ENCODE measurements at places on chromosomes 2 and 18.

- DNase-seq: no peak
Measured at GRCh38 chr18:55227771-55228170, 268.5 kb upstream of the CCDC68 start.

GRCh38 chr2:138928374-138929021, 148.3 kb upstream of the NXPH2 start:
- no peak for DNase-seq

- DNase-seq: peak; percentile 5
Measured at GRCh38 chr2:109646961-109647360, 32.8 kb downstream of the SOWAHC start.

- no peak for DNase-seq
Measured at GRCh38 chr2:232872826-232873225, 2.8 kb downstream of the SNORC start.

GRCh38 chr18:56910237-56910636, 236.7 kb upstream of the BOD1L2 start:
- DNase-seq: no peak

GRCh38 chr2:223870840-223871611, 33.6 kb upstream of the AP1S3 start:
- DNase-seq: peak; percentile 80

GRCh38 chr2:160075171-160075570, 12.8 kb upstream of the PLA2R1 start:
- peak; percentile 97 for DNase-seq

DNA sequence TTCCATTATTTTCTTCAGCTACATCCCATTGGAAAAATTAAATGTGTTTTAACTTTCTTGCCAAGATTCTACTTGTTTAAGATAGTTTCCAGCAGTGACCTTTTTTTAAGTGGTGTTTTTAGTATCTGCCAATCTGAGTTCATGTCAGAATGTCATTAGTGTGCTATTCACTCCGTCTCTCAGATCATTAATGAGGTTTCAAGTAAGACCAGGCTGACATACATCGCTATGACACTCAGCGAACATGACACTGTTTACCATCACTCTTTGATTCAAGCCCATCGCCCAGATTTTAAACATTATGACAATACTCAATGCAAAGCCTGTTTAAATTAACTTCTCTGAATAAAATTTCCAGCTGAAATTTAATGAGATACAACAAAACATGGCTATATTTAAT, 272.0 kb upstream of the KYNU start:
- DNase-seq: no peak

GRCh38 chr2:96662360-96662759, 19.8 kb downstream of the FER1L5 start:
- DNase-seq: no peak

DNA sequence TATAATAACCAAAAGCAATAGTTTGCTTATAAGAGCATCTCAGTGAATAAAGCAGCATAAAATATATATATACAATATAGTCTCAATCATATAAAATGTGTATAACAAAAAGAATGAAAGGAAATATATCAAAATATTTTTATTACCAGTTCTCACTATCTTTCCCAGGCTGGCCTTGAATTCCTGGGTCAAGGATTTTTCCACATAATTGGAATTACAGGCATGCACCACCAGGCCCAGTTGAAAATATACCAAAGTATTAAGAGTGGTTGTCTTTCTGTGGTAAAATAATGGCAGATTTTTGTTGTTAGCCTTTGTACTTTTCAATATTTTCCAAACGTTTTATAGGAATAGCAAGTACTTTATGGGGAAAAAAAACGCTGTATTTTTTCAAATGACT, 8.6 kb upstream of the TLK1 start:
- DNase-seq: no peak

GRCh38 chr2:37985333-37985732, 60.2 kb downstream of the RMDN2 start:
- DNase-seq: peak; percentile 75

GRCh38 chr2:113791697-113792590, 35.5 kb upstream of the SLC35F5 start:
- DNase-seq: peak; percentile 22

DNA sequence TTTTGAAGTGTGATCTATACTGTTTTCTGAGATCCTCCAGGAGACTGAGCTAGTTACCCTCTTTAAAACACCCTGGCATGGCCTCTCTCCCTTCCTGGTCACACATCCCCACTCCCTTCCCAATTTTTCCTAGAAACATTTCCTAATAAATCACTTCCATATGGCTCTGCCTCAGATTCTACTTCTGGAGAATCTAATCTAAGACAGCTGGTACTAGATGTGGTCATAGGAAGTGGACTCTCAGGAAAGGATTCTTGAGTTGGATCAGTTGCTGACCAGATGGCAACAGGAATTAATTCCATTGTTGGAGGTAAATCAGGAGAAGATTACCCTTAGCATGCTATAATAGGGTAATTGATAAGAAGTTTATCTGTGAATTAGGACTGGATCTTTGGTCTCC, 310.5 kb downstream of the SATB2 start:
- DNase-seq: peak; percentile 84

- DNase-seq: peak; percentile 66
Measured at GRCh38 chr2:17830053-17831034, 14.1 kb downstream of the MSGN1 start.

DNA sequence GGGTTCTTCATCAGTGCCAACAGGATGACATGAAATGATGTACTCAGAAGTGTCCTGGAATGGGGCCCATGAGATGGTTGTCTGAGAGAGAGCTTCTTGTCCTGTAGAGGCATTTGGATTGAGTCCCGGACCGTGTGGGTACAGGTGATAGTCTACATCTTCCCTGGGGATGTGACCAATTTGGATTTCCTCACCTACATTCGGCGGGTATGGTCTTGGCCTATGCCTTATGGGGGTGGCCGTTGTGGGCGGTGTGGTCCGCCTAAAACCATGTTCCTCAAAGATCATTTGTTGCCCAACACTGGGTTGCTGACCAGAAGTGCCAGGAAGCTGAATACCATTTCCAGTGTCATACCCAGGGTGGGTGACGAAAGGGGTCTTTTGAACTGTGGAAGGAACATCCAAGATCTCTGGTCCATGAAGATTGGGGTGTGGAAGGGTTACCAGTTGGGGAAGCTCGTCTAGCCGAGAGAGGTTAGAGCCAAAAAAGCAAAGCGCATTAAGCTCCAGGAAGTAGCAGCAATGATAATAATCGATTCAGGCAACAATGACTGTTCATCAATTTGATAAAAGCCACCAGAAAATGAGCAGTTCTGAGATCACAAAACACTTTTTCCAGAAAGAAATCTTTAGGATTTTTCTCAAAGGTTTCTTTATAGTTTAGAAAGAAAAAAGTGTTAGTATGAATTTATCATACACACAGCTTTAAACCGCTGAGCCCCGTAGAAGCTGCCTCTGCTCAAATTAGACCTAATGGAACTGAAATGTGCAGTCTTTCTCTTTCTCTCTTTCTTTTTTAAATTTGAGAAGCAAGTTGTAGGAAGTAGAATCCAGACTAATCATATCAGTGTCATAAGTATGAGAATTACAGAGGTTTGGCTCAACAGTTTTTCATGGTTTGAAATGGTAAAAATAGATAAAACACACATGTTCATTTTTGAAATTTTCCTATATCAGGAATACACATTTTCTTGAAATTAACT, 60.3 kb downstream of the ATIC start:
- DNase-seq: no peak

DNA sequence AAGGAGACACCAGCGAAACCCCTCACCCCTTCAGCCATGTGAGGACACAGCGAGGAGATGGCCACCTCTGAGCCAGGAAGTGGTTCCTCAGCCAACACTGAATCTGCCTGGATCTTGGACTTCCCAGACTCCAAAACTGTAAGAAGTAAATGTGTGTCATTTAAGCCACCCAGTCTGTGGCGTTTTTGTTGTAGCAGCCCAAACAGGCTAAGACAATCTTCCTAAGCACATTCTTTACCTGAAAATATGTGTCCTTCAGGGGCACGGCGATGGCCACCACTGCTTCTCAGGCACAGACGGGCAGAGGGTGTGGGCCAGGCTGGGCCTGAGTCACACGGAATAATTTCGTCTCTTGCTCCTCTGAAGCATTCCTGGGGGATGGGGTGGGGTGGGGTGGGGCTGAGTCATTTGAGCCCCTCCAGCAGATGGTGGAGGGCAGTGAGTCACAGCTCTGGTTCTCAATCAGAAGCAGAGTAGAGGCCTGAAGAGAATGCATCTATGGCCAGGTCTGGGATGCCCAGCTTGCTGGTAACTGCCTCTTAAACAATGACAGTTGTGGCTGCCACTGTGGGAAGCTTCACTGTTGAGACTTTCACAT, 142.4 kb downstream of the CAPN13 start:
- peak; percentile 96 for DNase-seq

GRCh38 chr18:43129946-43130524, 14.6 kb upstream of the RIT2 start:
- DNase-seq: peak; percentile 11

- DNase-seq: no peak
Measured at GRCh38 chr18:47901624-47902362, 28.7 kb downstream of the SMAD2 start.

DNA sequence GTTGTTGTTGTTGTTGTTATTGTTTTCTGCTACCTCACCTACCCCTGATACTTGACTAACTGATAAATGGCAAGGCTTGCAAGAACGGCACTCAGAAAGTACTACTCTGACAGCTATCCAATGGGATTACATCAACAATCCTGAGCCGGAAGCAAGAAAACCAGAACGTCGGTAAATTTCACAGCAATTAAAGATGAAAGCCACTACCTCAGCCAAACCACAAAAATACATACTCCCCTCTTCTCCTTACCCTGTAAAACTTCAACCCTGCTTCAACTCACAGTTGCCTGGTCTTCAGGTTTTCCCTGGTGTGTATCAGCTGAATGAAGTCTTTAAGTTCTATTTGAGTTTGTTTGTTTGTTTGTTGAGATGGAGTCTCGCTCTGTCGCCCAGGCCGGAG, 293.7 kb upstream of the RND3 start:
- DNase-seq: no peak

GRCh38 chr2:58798676-58799208, 557.6 kb upstream of the FANCL start:
- no peak for DNase-seq

- no peak for DNase-seq
Measured at GRCh38 chr2:24432735-24433134, 58.3 kb upstream of the NCOA1 start.

DNA sequence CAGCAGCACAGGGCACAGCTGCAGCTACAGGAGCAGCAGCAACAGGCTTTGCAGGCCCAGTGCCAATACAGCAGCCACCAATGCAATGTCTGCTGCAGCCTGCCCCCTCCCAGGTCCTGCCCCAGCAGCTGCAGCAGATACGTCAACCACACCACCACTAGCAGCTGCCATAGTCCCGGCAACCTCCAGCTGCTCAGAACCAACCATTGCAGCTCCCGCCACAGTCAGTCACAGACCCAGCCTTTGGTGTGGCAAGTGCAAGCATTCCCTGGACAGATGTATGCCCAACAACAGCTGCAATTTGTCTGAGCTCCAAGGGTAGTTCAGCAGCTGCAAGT, 53.3 kb upstream of the TUBA3E start:
- no peak for DNase-seq

- no peak for DNase-seq
Measured at GRCh38 chr2:32129086-32129485, 36.6 kb upstream of the SLC30A6 start.

DNA sequence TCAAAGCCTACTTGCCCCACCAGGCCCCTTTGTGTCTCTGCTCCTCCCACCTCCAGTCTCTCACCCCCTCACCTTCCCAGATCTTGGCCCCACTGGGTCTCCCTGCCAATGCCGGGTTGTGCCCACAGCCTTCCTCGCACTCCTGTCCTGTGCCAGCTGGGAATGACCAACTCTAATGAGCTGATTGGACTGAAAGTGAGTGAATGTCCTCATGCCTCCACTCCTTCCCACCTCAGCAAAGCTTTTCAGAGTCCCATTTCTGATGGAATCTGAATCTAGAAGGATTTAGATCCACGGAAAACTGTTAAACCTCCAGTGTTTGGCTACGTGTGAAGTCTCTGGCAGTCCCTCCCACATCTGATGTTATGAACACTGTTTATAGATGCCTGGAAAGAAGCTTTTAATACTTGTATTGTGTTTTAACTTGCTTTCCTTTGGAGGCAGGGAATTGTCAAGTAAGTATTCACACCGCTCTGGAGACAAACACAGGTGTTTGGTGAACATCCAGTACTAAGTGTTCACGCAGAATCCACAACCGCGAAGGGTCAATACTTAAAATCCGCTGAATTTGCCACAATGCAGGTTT, 103.9 kb downstream of the RTN4 start:
- DNase-seq: no peak

- no peak for DNase-seq
Measured at GRCh38 chr18:45998244-45998643, 31.1 kb upstream of the EPG5 start.
